ENCODE measurements at places on chromosomes 12 and 14.

GRCh38 chr12:4809013-4809448 lies 88.8 kb downstream of the GALNT8 start:
- DNase-seq: no peak

- no peak for DNase-seq
Measured at GRCh38 chr12:114190971-114191370, 215.0 kb downstream of the TBX5 start.

- no peak for DNase-seq
Measured at GRCh38 chr12:99529966-99530365, 117.6 kb upstream of the GARIN6 start.

DNA sequence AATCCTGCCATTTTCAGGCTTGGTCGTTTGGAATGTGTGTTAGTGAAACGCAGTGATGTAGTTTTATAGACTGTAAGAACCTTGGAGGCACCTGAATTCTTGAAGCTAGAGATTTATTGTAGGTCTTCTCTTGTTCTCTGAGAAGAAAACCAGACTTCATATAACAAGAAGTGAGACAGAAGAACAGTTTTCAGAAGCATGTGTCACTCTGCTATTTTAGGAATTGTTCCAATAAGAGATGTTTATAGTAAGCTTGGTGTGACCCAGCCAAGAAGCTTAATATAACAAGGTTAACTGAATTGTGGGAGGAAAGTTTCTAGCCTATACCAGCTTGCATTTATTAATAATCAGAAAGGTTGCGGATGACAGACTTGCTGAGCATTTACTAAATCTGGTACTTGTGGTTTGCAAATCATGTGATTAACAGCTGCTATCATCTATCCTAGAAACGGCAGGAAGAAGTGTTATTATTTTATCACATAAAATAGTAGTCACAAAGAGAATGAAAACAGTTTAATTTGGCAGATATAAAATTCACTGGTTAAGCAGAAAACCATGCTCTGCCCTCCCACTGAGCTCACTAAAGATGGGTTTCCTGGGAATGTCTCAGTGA lies 49.2 kb upstream of the BCAT1 start:
- no peak for DNase-seq

DNA sequence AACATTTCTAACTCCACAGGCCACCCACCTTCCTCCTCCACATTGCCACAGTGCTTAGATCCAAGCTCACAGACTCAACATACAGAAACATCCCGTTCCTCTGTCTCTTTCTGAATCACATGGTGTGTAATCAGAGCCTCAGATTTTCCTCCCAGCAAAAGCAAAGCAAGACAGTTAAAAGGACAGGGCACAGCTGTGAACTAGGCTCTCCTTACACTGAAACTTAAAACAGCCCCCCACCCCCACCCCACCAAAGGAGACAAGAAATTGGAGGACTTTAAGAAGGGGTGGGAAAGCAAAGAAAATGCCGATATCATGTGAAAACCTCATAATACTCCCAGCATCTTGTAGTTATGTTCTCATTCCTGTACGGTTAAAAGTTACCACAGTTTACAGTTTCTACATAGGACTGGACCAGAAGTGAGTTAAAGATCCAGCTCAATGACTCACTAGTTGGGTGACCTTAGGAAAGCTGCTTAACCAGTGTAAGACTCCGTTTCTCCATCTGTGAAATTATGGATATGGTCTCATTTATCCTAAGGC lies 4.8 kb downstream of the YBX3 start:
- no peak for DNase-seq

GRCh38 chr14:104149278-104149595 lies 10.8 kb downstream of the KIF26A start:
- DNase-seq: no peak

GRCh38 chr14:22168092-22168955 lies 420.7 kb downstream of the DAD1 start:
- DNase-seq: no peak

- no peak for DNase-seq
Measured at GRCh38 chr12:58980768-58981167, 60.5 kb upstream of the LRIG3 start.

DNA sequence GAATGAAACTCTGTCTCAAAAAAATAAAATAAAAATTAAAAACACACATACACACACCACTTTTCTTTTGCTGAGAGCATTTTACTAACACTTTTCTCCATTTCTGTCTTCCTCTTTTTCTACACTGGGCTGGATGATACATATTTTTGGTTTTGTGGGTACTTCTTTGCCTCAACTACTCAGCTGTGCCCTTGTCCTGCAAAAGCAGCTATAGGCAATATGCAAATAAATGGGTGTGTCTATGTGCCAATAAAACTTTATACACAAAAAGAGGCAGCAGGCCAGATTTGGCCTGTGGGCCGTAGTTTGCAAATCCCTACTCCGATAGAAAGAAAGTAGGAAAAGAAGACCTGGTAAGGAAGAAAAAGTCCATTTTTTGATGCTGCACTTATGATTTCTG lies 6.5 kb downstream of the CLMN start:
- no peak for DNase-seq

- no peak for DNase-seq
Measured at GRCh38 chr12:26647088-26647487, 185.9 kb downstream of the ITPR2 start.

DNA sequence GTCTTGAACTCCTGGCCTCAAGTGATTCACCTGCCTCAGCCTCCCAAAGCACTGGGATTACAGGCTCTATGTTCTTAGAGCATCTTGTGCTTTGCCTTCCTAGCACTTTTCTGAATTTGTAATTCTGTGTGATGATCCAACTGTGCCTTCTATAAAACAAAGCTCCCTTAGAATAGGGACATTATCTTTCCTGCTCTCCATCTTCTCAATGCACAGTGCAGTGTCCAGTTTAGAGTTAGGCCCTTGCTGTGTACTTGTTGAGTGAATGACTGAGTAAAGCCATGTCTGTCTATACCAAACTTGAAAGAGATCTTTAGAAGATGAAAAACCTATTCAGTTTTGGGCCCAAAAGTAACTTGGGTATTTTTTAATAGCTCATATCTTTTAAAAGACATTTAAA lies 5.2 kb downstream of the WDR20 start:
- no peak for DNase-seq
